ENCODE measurements at places on chromosomes 5 and 9.

GRCh38 chr9:109158651-109159050 is 8.4 kb downstream of the FRRS1L start:
- peak; percentile 68 for DNase-seq

- DNase-seq = peak; percentile 31
These were observed 1240.7 kb upstream of the WWC1 start for GRCh38 chr5:167050568-167051401.

DNA sequence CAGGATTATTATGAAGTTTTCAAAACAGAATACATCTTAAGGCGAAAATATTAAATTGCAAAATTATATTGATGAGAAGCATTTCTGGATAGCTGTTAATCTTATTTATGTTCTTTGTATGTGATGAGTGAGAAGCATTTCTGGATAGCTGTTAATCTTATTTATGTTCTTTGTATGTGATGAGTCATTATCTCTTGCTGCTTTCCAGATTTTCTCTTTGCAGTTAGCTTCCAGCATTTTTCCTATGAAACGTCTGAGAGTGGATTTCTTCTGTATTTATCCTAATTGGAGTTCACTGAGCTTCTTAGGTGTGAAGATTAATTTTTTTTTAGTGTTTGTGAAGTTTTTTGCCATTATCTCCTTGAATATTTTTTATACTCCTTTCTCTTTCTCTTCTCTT is 8.2 kb downstream of the TMEM232 start:
- DNase-seq = peak; percentile 49

GRCh38 chr5:60447488-60447920 is 252.5 kb downstream of the DEPDC1B start:
- no peak for DNase-seq

GRCh38 chr9:103427696-103428095 is 432.6 kb downstream of the CYLC2 start:
- DNase-seq = no peak

GRCh38 chr5:152838241-152838786 is 433.2 kb upstream of the NMUR2 start:
- DNase-seq = no peak

- DNase-seq = peak; percentile 76
These were observed 493.0 kb downstream of the AGTPBP1 start for GRCh38 chr9:85248514-85249312.

DNA sequence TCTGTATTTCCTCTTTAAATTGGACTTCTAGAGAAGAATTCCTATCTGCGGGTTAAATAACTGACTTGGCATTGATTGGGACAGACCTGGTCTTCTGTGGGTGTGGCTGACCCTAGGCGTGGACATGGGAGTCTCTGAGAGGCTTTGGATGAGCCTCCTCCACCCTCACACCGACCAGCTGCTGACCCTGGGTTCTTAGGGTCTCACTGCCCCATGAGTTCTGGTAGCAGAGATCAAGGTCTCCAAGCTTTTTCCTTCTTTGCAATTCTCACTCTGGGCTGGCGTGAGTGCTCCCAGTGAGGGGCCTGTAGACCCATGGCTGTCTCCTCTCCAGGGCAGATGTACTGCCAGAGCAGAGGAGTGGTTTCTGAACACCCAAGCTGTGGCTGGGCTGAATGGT is 41.6 kb upstream of the PITX1 start:
- no peak for DNase-seq
